ENCODE measurements at places on chromosomes 6 and 20. TPM values are rescaled to one million over a fixed set of nuclear protein-coding genes. Genes with fewer than 3 reads are reported as not detected.

GRCh38 chr20:290084-290831 lies at the start of gene C20orf96:
TSS of gene C20orf96 (minus strand) at chr20:290750. CDS start at chr20:290610, 140 bp downstream.
- peak; percentile 94 for DNase-seq

DNA sequence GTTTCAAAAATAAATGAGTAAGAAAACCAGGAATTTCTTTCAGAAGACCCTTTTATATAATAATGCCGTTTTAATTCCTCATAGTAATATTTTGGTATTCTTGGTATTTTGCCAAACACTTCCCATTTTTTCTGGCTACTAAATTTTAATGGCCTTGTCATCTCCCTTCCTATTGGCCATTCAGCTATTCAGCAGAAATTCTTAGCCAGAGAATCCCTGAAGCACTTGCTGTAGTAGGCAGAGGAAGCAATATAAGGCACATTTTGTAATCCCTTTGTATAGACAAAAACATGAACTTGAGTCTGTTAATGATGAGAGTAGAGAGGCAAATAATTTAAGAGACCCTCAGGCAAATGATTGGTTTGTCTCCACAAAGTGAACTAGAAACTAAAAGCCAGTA lies 118.4 kb upstream of the LAMP5 start:
- DNase-seq, result no peak

GRCh38 chr6:72857791-72858585 lies 236.1 kb downstream of the KCNQ5 start:
- no peak for DNase-seq

DNA sequence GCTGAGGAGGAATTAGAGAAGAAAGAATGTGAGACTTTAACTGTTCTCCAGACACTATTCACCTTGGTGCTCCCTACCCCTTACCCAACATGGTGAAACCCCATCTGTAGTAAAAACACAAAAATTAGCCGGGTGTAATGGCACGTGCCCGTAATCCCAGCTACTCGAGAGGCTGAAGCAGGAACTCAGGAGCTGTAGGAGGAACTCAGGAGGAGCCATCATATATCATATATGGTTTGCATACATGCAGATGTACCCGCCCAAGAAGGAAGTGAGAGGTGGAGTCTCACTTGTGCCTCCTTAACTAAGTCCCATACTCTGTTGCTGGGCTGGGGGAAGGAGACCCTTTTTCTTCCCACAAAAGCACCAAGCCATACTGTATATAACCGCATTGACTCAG lies 35.5 kb upstream of the ME1 start:
- DNase-seq, result no peak

DNA sequence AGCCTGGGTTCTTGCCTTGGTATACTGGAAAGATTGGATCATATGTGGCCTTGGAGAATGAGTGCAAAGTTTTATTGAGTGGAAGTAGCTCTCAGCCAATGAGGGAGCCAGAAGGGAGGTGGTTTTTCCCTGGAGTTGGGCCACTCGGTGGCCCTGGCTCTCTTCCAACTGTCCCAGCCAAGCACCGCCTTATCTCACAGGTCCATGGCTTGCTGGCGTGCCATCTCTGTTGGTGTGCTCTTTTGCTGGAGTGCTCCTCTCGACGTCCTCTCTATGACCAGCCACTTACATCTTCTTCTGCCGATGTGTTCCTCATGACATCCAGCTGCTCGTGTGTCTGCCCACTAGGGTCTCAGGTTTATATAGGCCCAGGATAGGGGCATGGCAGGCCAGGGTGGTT lies 505.9 kb upstream of the SYNCRIP start:
- DNase-seq, result no peak

Gene PCK1
- total RNA-seq, result not detected

DNA sequence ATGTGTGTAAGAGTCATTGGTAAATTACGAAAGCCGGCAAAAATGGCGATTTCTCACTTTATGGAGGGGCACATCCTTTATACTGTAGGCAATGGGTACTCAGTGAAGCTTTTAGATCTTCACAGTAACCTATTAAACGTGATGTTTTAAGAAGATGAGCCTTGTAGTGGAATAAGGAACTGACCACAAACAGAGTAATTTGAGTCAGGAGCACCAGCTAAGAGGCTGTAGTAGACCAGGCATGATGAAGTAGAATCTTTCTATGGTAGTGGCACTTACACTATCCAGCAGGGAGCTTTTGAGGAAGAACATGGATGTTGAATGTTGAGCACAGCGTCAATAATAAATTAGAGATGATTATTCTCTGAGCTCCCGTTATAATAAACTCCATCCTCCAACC lies 65.9 kb downstream of the HIVEP2 start:
- no peak for DNase-seq

Gene HIVEP1
- total RNA-seq, result 38.5 TPM

GRCh38 chr6:474453-475185 lies 83.1 kb downstream of the IRF4 start:
- peak; percentile 96 for DNase-seq

Gene ANKEF1
- total RNA-seq, result 0.45 TPM

DNA sequence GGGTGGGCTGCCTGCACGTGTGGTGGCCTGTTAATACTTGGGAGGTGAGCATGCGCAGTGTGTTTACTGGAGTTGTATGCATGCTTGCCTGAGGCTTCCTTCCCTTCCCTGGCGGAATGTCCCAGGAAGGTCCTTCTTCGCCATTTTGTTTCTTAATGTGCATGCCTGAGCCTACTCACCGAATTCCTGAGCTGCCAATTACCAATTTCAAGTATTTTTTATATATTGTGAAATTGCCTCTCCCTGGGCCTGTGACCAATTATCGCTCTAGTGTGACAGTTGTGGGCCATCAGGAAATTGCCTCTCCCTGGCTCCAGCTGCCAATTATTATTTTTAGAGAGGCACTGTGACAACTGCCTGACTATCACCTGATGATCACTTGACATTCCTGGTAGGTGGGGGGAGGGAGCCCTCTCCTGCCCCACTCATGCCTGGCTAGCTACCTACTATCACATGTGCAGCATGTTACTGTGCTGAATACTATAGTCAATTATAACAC lies 70.0 kb downstream of the FAM50B start:
- no peak for DNase-seq

DNA sequence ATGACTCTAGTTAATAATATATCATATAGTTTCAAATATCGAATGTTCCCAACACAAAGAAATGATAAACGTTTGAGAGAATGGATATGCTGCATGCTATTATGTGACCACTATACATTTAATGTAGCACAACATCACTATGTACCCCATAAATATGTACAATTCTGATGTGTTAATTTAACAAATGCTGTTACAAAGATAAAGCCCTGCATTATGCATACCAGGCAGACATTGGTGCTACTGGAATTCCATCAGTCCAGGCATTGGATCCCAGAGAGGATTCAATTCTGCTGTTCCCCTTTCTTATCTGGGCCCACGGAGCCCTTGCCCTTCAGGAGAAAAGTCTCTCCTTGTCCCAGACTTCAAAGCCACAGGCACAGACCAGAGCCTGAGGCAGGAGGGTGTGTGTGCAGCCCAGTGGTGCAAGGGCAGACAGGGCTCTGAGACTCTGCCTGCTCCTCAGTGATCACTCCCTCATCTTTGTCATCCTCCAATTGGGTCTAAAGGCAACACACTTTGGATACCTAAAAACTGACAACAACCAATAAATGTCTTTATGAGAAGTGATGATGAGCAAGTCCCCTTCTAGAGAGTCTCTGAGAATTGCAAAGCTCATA lies 45.2 kb downstream of the PSMG4 start:
- DNase-seq, result no peak

Gene PCED1A
- 33.9 TPM for total RNA-seq

Gene DIDO1
- 45.9 TPM for total RNA-seq

Gene FABP7
- not detected for total RNA-seq

- no peak for DNase-seq
Observed at GRCh38 chr20:39862470-39862891, 826.6 kb downstream of the MAFB start.

Gene GCM1
- not detected for total RNA-seq

GRCh38 chr6:146850981-146851380 lies 252.2 kb downstream of the ADGB start:
- DNase-seq, result no peak

GRCh38 chr6:91483415-91484105 lies 896.7 kb upstream of the MAP3K7 start:
- DNase-seq, result no peak

Gene PPIL1
- total RNA-seq, result 35.6 TPM

GRCh38 chr6:12578097-12578496 lies 138.5 kb upstream of the PHACTR1 start:
- no peak for DNase-seq

- DNase-seq, result no peak
Observed at GRCh38 chr20:50664254-50664653, 27.1 kb downstream of the RIPOR3 start.

GRCh38 chr6:154515826-154516225 lies 5.3 kb upstream of the CNKSR3 start:
- DNase-seq, result no peak

Gene SALL4
- 0.74 TPM for total RNA-seq

GRCh38 chr6:74690365-74690764 lies 515.5 kb downstream of the COL12A1 start:
- DNase-seq, result no peak

- peak; percentile 57 for DNase-seq
Observed at GRCh38 chr20:4961746-4962145, 39.6 kb downstream of the SLC23A2 start.

GRCh38 chr6:25397406-25397805 lies 118.2 kb downstream of the CARMIL1 start:
- no peak for DNase-seq

DNA sequence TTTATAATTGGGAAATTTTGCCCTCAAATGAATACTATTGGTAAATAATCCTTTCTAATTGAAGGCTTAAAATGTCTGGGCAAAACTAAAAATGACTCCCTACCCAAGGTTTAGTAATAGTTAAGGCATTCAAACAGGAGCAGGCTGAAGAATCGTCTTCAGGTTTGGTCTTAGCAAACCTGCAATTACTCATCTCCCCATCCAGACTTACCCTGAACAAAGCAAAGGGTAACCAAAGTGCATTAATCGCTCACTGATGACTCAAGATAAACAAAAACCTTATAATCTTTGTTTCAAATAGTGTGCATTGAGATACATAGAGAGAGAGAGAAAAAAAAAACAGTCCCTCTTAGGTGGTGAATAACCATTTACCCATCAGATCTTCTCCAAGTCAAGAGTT lies 225.5 kb downstream of the BMP2 start:
- DNase-seq, result no peak

DNA sequence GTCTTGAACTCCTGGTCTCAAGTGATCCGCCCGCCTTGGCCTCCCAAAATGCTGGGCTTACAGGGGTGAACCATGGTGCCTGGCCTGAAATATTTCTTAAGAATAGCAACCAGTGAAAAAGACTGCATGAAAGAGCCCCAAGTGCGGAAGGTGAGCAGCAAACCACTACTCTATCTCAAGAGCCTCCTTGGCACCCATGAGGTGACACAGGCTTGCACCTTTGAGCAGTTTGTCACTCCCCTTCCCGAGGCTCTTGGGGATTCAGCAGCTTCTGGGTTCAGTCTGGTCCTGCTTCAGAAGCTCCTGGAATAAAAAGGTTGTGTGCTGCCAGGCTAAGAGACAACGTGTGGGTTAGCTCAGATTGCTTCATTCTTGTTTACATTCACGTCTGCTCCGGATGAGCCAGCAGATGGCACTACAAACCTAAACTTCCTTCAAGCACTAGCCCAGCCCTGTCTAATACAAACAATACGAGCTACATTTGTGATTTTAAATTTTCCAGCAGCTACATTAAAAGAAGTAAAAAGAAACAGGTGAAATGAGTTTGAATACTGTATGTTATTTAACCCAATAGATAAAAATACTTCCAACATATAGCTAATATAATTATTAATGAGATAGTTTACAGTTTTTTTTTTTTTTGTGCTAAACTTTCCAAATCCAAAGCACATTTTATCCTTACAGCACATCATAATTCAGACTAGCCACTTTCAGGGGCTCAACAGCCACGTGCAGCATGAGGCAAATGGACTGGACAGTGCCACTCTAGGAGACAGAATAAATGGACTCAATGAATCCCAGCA lies 46.2 kb downstream of the GJA10 start:
- DNase-seq, result peak; percentile 85

- DNase-seq, result no peak
Observed at GRCh38 chr20:4787069-4787468, 65.4 kb downstream of the PRND start.

Gene THBD
- not detected for total RNA-seq

DNA sequence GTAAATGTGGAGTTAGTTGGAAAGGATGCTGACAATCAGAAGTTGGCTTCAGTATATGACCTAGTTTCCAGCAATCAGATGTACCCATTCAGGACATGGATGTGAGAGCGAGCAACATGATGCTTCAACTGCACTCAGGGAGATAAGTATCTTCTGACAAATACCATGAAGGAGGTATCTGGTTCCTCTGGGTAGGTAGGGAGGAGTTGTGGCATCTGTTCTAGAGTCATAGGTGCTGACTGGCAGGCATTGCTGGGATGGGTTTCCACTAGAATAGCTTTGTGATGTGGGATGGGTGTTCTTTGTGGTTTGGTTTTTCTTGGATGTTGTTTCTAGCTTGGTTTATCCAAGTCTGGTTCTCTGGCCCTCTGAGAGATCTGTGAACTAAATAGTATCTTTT lies 3.9 kb upstream of the REV3L start:
- no peak for DNase-seq

GRCh38 chr6:37239950-37240713 lies 17.4 kb upstream of the TBC1D22B start:
- peak; percentile 94 for DNase-seq

DNA sequence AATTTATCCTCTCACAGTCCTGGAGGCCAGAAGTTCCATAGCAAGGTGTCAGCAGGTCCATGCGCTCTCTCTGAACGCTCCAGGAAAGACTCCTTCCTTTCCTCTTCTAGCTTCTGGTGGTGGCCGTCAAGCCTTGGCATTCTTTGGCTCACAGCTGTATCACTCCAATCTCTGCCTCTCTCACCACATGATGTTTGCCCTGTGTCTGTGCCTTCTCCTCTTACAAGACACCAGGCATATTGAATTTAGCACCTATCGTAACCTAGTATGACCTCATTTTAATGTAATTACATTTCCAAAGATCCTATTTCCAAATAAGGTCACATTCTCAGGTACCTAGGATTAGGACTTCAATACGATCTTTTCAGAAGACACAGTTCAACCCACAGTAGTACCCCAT lies 428.5 kb downstream of the CD83 start:
- DNase-seq, result no peak

DNA sequence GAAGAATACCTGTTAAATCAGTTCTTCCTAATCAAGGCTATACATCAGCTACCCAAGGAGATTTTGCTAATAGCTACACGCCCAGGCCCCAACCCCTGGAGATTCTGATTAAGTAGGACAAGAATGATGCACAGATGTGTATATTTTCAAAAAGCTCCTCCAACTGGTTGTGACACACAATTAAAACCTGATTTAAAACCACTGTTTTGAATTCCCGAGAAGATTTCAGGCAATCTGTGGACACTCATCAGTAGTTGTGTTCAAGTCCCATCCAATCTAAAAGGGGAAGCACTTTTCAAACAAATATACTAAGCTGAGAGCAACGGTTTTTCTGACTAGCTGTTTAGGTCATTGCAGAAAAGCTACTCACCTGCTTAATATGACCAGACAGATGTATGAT lies 118.9 kb upstream of the NHSL1 start:
- DNase-seq, result no peak

- peak; percentile 49 for DNase-seq
Observed at GRCh38 chr20:38450412-38450975, 15.4 kb upstream of the SNHG17 start.

Measured in activated CD8-positive, alpha-beta T cell treated with anti-CD3 and anti-CD28 coated beads for 36 hours (primary cell).